ENCODE measurements at places on chromosomes 7 and 10. TPM values are rescaled to one million over a fixed set of nuclear protein-coding genes. Genes with fewer than 3 reads are reported as not detected.

The OLAH gene
- not detected for total RNA-seq

DNA sequence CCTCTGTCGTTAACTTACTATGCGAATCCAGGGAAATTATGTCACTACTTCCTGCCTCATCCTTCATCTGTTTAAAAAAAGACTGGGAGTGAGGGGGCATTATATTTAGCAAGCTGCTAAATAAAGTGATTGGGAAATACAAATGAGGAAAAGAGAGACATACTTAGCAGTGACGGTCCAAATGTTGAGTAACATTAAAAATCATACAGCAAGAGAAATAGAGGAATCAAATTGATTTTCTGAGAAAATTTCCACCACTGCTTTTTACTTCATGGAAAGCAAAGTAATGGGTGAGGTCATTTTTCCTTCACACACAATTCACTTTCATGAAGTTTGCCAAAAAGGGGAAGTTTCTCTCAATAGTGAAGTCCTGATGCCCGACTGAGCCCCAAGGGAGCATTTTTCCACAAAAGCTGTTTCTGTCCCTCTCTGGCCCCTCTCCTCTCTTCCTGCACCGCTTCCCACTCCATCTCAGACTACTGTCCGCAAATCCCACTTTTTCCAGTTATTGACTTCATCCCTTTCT, 61.9 kb upstream of the ADO start:
- H3K4me3 ChIP-seq = no peak overlapping the region
- H3K36me3 ChIP-seq = no peaks in the 10 kb centered on the region
- DNase-seq = no peak
- H3K27me3 ChIP-seq = no peaks in the 10 kb centered on the region
- no peak overlapping the region for H3K27ac ChIP-seq

DNA sequence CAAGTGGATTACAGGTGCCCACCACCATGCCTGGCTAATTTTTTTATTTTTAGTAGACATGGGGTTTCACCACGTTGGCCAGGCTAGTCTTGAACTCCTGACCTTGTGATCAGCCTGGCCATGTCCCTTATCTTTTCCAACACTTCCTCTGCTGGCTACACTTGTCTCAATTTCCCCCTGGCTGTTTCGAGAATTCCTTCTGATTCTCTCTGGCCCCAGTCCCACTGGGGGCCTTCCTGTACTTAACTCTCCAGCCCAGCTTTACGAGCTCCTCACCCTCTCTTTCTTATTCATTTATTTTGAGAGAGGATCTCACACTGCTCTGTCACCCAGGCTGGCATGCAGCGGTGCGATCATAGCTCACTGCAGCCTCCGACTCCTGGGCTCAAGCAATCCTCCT, 8.5 kb downstream of the EPHB4 start:
- H3K36me3 ChIP-seq = peaks cover 38% of the 10 kb centered on the region
- H3K27ac ChIP-seq = no peak overlapping the region
- H3K4me1 ChIP-seq = no peaks in the 10 kb centered on the region
- no peaks in the 10 kb centered on the region for H3K27me3 ChIP-seq

The PRKCQ gene
- 0.81 TPM for total RNA-seq

DNA sequence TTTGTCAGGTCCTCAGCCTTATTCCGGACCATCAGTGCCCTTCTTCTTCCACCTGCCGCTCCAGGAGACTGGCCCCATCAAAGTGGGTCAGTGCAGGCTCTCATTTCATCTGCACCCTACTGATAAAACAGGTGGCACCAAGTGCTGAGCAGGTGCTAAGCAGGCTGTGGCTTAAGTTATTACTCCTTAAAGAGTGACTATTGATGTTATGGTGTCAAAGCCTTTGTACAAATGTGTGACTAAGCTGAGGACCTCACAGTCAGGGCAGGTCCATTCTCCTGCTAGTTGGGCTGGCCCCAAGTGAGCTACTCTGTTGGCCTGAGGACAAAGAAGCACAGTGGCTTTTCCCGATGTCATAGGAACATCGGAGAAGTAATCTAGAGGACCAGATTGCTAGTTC, 11.2 kb upstream of the CALD1 start:
- no peaks in the 10 kb centered on the region for H3K4me1 ChIP-seq
- H3K4me3 ChIP-seq = no peak overlapping the region
- no peak for DNase-seq

The ST8SIA6 gene
- 1.1 TPM for total RNA-seq

The MYL10 gene
- total RNA-seq = not detected

- peaks cover 9% of the 10 kb centered on the region for H3K4me1 ChIP-seq
- DNase-seq = peak; percentile 80
- no peaks in the 10 kb centered on the region for H3K36me3 ChIP-seq
- H3K27me3 ChIP-seq = peaks cover 10% of the 10 kb centered on the region
- H3K27ac ChIP-seq = peak overlapping the region; percentile 7
Measured at GRCh38 chr10:5951167-5951711, 26.1 kb downstream of the IL15RA start.

DNA sequence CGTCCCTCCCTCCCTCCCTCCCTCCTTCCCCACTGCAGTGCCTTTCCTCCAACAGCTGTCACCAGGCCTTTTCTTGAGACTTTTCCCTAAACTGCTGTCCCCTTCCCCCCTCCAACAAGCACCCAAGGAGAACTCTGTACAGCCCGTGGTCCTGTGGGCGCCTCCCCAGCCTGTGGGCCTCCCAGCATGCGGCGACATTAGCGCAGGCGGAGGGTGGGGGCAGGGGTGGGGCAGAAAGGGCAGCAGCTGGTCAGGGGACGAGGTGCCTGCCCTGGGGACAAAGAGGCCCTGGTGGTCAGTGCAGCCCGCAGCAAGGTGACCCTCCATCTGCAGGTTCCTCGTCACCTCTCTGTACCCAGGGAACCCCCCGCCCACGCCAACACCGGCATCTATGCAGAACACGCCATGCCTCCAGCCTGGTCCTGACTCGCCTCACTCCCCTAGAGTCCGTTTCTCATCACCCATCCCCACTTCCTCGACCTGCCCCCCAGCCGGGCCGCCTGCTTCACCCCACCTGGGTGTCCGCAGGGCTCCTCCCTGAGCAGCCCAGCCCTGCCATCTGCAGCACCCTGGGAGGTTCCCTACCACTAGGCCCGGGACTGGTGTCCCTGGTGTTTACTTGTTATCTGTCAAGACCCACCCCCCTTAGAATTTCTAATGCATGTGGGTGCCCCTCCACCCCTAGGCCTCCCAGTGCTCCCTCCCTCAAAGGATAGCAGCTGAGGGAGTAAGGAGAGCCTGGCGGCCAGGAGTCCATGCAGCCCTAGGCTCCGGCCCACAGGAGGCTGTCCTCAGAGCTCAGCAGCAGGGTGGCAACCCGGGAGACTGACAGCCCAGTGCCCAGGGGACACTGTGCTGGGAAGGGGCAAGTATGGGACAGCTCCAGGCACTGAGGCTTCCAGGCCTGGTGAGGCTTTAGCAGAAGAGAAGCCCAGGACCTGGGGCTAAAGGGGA, 147.8 kb downstream of the ARHGAP22 start:
- H3K36me3 ChIP-seq = no peaks in the 10 kb centered on the region
- no peaks in the 10 kb centered on the region for H3K27me3 ChIP-seq
- H3K4me3 ChIP-seq = no peak overlapping the region
- H3K27ac ChIP-seq = no peak overlapping the region

Data from sigmoid colon (tissue), 7 donors.